CD4-positive, alpha-beta T cell treated with Interferon alpha-2 for 1 hour (primary cell): ENCODE measurements at places on chromosomes 11 and 22.
A peak's percentile ranks its signal among the peaks of the same experiment; 100 is the strongest.

DNA sequence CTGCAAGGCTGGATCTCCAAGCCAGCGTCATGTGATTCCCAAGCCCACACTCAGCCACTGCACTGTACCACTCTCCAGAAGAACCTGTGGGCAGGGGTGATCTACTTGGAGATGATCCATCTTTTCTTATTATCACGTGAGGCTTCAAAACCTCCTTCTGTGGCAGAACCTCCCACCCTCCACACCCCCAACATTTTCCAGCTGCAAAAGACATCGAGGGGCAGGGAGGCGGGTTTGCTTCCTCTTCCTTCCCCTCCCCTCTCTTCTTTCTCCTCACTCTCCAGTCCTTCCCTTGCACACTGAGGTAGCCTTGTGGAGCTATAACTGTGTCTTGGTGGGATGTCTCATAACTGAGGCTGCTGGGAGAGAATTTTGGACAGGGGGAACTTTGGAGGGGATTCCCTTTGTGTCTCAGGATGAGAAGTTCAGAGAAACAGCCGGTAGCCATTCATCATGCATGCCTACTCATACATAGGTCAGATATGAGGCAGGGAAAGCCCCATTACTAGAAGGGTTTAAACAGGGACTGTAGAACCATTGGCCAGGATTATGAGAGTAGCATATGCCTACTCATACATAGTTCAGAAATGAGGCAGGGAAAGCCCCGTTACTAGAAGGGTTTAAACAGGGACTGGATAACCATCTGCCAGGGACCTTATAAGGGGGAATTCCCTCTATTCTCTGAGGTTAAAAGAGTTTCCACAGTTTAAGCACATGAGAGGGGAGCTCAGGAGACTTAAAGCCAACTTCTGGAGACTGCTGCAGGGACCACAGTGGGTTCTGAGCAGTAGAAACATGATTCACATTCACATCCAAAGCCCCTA is 420.7 kb upstream of the CADM1 start:
- no peak for DNase-seq

GRCh38 chr22:22959147-22959827 is 71.7 kb downstream of the IGLL5 start:
- DNase-seq: peak; percentile 79

GRCh38 chr22:35202376-35202775 is 54.9 kb upstream of the HMGXB4 start:
- DNase-seq: no peak

GRCh38 chr11:123062892-123063825 is 1.2 kb upstream of the HSPA8 start:
- DNase-seq: no peak

DNA sequence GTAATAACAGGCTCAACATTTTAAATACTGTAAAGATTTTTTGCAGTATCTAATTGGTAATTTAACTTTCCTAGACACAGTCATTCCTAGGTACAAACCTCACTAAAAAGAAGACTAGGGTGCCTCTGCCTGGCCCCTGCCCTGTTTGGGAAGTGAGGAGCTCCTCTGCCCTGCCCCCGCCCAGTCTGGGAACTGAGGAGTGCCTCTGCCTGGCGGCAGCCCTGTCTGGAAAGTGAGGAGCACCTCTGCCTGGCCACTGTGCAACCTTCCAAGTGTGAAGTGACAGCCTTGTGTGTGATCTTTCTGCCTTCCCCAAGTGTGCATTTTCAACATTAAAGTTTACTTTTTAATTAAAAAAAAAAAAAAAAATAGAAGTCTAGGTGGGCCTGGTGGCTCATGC is 4.2 kb downstream of the CHORDC1 start:
- no peak for DNase-seq

GRCh38 chr11:69467646-69468045 is 13.8 kb upstream of the LINC01488 start:
- DNase-seq: no peak

DNA sequence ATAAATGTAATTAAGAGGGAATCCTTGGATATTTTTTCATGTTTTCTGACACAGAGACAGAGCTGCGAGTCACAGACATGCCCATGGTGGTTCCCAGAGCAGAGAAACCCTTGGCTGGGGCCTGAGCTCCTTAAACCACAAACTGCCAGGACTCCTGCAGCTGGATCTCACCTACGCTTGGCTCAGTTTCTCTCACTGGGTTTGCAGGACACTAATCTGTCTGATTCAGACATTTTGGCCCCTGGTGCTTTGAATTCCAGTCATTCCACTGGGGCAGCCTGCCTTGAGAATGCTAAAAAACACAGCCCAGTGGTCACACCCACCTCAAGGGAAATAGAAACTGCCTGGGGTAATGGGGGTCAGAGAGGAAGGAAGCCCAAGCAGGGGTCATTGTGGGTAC is 122.6 kb downstream of the CCDC81 start:
- no peak for DNase-seq

- DNase-seq: no peak
Observed at GRCh38 chr22:21029486-21030025, 2.8 kb downstream of the SLC7A4 start.
